ENCODE measurements at places on chromosomes 5 and 9.

DNA sequence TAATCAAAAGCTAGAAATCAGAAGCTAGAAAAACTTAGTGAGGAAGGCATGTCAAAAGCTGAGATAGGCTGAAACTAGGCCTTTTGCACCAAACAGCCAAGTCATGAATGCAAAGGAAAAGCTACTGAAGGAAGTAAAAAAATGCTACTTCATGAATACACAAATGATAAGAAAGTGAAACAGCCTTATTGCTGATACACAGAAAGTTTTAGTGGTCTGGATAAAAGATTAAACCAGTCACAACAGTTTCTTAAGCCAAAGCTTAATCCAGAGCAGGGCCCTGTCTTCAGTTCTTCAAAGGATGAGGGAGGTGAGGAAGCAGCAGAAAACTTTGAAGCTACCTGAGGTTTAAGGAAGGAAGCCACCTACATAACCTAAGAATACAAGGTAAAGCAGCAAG, 102.5 kb upstream of the SH3GL2 start:
- DNase-seq, result no peak

GRCh38 chr5:138950421-138951031, 75.4 kb upstream of the LRRTM2 start:
- no peak for DNase-seq

DNA sequence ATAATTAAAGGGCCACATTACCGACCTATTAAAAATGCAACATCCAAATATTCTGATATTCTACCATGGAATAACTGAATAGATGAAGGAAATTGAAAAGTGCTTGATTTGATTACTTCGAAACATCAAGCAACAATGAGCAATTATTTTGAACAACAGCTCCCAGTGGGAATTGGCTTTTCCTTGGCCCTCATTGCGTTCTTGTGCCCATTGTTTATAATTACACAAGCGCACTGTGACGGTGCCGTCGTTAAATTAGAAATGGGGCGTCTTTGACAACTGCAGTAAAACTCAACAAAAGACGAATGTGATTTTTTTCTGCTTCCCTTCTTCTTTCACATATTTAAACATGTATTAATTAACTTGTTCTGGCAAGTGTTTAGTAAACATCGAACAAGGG, 61.6 kb downstream of the CDH6 start:
- DNase-seq, result no peak

GRCh38 chr5:109164001-109164400, 245.8 kb downstream of the PJA2 start:
- DNase-seq, result no peak

DNA sequence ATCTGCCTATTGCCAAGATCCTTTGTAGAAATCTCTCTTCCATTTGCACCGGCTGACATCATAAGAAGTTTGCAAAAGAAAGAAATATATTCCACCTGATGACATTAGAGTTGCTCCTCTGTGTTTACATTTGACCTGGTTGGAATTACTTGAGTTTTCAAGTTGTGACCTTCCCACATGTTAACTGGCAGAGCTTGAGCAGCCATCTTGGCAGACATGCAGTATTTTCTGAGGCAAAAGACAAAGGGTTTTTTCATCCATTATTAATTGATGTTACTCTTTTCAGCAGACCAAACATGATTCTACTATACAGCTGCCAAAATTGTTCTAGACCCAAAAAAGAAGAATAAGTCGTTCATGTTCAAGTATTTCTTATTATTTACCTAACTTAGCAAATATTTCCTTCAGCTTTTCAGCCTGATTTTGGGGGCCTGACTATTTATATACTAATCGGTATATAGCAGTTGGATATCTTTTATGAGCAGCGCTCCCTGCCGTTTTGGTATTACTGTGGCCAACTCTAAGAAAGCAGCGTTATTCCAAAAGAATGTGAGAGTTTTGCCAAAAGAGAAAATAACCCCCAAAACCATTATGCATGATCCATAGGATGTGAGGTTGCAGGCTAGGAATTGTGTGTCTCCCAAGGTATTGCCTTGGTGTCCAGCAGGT, 212.9 kb downstream of the PBX3 start:
- DNase-seq, result no peak

GRCh38 chr5:54329731-54330709, 19.6 kb upstream of the ARL15 start:
- DNase-seq, result no peak

GRCh38 chr9:93193388-93194220, 9.7 kb downstream of the WNK2 start:
- no peak for DNase-seq
